NCI-H1694 (cell line): ENCODE measurements at places on chromosomes 3 and 15.

GRCh38 chr15:41969851-41970431, 2.4 kb downstream of the EHD4 start:
- DNase-seq: no peak

GRCh38 chr3:4979428-4980228, at the start of gene BHLHE40:
Gene BHLHE40, plus strand, starts transcription at chr3:4979437. Its CDS starts 282 bp downstream, at chr3:4979719.
- DNase-seq: no peak

DNA sequence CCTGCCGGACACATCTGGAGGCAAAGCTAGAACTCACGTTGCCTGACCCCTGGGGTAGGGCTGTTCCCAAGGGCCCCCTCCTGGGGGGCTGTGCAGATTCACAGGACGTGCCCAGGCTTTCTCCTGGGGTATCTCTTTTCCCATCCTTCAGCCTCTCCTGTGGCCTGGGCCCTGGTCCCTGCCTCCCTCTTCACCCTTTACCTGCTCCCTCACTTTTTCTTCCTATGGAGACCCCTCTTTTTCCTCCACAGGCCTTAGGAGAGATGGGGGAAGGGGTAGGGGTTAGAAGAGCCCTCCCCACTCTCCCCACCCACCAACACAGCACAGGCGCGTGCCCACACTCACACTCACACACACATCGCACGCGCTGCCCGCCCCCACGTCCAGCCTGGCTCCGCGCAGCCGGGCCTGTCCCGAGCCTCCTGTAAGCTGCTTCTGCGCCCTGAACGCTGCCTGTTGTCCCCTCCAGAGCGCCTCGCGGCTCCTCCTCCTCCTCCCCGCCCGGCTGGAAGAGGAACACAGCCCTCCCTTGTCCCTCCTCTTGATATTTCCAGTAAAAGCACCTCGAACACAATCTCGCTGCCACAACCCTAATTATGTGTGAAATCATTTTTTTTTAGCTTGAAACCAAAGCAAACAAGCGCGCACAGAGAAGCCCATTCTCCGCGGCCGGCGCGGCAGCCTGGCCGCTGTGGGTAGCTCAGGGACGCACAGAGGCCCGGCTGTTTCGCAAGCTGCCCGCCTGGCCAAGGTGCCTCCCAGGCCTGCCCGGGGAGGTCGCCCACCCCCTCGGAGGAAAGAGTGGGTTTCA, 33.9 kb upstream of the ACAN start:
- DNase-seq: no peak

GRCh38 chr3:5304789-5305683, 117.5 kb downstream of the EDEM1 start:
- no peak for DNase-seq

GRCh38 chr3:114756506-114757279, 390.4 kb downstream of the ZBTB20 start:
- no peak for DNase-seq

DNA sequence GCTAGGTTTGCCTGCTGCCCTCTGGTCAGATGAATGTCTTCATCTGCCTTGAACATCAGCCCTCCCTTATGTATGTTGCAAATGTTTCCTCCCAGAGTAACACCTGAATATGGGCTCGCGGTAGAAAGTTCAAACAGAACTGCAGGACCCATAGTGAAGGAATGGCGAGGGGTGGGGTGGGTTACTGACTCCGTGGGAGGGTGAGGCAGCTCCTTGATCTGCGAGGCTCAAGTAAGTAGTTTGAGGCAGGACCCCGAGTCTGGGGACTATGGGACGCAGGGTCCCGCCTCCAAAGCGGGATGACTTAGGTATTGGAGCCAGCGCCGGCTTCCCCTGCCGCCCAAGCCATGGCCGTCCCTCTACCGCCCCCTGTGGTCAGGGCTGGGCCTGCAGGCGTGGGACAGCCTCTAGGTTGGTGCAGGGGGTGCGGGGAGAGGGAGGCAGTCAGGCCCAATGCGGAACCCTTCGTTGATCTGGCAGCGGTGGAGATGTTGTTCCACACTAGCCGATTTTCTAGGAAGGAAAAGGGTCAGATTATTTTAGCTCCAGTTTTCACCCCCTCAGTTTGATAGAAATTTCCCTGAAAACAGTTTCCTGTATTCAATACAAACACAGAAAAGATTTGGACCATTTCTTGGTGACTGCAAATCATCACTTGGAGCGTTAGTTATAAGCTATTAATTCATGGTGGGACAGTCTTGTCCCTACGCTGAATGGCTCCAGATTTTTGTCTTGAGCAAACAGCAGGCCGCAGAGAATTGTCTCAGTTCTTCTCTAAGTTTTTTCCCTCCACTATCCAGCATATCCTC, 72.3 kb downstream of the CORO2B start:
- DNase-seq: peak; percentile 46

- no peak for DNase-seq
Measured at GRCh38 chr15:73767806-73768501, 14.8 kb upstream of the INSYN1 start.

DNA sequence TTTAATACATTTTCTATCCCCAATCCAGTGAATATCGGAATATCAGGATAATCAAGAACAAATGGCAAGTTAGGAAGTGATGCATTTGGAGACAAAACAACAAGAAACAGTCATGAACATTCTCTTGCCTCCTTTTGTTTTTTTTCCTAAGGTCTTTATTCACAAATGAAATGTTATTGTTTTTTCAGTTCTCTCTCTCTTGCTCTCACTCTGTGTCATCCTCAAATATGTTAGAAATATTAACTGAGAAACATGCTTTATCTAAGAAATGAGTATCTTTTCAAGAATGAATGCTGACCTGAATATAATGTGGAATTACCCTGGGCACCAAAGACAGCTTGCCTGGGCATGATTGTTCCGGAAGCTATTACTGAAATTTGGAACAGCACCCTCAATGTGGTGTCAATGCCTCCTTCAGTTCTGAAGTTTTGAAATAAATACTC, 51.3 kb downstream of the RBMS3 start:
- no peak for DNase-seq

GRCh38 chr15:66894986-66895780, 170.2 kb upstream of the SMAD3 start:
- DNase-seq: no peak

DNA sequence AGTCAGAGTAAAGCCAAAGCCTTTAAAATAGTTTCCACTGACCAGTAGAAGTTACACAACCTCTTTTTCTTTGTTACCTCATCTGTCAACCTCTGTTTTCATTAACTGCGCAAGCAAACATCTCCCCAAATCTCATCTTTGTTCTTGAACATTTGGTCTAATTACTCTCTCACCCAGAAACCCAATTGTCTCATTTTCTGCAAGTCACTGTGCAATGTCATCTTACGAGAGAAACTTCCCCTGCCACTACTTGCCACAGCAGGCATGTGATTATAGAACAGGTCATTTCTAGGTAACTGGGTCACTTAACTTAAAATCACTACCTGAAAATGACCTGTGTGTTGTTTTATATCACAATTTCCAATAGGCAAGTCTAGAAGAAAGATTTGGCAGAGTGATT, 159.4 kb downstream of the SI start:
- DNase-seq: no peak

GRCh38 chr3:11583235-11583634, 60.5 kb downstream of the VGLL4 start:
- DNase-seq: no peak

DNA sequence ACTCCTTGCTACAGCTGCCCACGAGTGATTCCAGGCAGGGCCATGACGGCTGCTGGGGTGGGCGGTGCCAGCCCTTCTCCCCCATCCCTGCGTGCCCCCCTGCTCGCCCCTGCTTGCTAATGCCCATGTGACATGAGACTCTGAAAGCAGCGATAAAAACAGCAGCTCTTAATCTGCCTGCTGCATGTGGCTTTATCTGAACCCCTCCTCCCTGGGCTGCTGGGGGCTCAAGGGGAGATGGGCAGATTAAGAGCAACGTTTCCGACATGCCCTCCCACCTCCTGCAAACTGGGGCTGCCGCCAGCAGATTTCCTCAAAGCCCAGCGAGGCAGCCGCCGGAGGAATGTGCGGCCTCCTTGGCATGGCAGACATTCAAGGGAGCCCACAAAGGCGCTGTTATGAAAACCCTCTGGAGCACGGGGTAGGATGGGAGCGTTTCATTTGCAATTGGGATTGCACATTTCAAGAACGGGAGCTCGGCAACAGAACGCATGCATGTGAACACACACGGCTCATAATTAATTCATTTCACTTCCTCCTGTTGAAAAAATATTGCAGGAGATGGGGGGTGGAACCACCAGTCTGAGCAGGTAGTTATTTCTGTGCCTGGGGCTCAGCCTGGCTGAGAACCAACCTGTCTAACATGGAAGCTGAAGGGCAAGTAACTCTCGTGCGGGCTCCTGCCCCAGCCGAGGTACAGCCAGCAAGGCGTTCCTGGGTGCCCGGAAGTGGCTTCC, 504.2 kb upstream of the PROK2 start:
- DNase-seq: no peak
